ENCODE measurements at places on chromosomes 6 and 20.

DNA sequence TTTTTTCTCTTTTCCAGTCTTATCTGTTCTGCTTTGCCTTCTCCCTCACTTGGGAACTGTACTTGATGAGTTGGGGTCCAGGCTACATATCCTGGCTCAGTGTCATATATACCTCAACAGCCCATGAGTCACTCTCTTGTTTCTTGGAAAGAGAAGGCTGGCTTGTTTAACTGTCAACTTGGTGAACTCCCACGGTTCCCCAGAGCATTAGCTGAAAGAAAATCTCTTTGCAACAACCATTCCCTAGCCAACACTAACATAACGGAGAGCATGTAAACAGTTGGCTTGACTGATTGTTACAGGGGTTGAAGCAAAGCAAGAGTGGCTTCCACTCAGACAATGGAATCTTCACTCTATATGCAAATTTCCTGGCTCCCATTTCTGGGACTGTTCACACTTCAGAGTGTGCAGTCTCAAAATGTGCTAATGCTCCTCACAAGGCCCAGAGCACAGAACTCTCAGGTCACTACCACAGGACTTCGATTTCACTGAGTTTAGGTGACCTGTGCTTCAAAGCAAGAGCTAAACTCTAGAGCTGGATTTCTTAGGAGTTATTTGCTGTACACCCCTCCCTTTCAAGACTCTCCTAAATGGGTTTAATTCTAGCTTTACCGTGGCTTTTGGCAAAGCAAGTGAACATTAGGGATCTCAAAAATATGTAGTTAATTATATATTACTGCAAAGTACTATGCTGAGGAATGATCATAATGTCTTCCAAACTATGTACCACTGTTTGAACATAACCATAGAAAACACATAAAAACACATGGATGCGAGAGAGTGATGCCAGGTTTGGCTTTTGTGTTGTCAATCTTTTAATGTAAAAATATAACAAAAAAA, 609.8 kb downstream of the RFPL4B start:
- peak; percentile 69 for DNase-seq

GRCh38 chr20:24407151-24407550, 62.3 kb upstream of the SYNDIG1 start:
- no peak for DNase-seq

- DNase-seq = no peak
These were observed 425.1 kb upstream of the SULF2 start for GRCh38 chr20:48210111-48211027.

- peak; percentile 85 for DNase-seq
These were observed 2.7 kb upstream of the MICA start for GRCh38 chr6:31400467-31401289.

GRCh38 chr20:33177866-33178265, 9.9 kb downstream of the BPIFA2 start:
- no peak for DNase-seq
